ENCODE measurements at places on chromosomes 16 and 17.

- no peak for DNase-seq
These were observed 1.7 kb downstream of the SMARCE1 start for GRCh38 chr17:40645943-40646342.

DNA sequence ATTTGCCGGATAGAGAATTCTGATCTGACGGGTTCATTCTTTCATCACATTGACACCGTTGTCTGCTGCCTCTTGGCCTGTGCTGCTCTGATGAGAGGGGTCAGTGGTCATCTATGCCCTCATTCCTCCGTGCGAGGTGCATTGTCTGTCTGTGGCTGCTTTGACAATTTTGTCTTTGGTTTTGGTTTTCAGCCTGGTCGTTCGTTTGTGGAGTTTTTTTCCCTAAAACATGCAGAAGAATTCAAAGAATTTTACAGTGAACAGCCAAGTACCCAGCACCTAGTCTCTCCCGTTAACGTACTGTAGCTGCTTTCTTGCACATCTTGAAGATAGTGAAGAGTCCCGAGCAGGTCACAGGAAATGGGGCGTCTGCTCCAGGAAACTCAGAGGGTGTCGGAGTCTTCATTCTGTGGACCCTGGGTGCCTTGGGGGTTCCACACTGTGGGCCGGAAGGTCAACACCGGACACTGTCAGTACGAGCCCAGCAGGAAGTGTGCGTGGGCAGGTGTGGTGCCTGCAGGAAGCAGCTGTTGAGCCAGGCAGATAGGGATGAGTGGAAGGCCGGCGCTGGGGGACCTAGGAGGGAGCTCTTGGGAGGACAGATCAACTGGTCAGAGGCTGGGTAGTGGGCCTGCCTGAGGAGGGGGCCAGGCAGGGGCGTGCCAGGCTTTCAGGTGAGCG is 28.2 kb downstream of the CRAMP1 start:
- DNase-seq = no peak

- DNase-seq = no peak
These were observed 2.3 kb downstream of the HOXB4 start for GRCh38 chr17:48575673-48576478.

GRCh38 chr16:11320170-11320569 is 25.1 kb upstream of the RMI2 start:
- DNase-seq = no peak

- DNase-seq = no peak
These were observed 29.7 kb upstream of the KRT17 start for GRCh38 chr17:41653892-41654677.

GRCh38 chr17:7835814-7836595 is 2.0 kb downstream of the KDM6B start:
- peak; percentile 80 for DNase-seq

DNA sequence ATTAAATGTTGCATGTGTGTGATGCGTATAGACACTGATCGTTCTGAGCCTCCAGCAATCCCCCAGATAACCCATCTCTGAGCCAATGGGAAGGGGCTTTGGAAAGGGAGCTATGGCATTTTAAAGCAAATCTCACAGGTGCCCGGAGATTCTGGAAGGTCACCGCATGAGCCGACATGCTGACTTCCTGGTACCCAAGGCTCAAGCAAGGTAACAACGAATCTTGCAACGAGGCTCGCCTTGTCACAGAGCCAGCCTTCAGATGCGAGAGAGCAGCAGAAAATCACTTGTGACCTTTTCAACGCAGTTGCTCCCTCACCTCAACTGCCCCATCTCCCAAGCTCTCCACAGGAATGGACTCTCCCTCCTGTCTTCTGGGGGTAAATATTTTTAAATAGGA is 154.8 kb upstream of the CDH5 start:
- no peak for DNase-seq

- DNase-seq = no peak
These were observed 25.7 kb downstream of the CHD9 start for GRCh38 chr16:53080345-53081031.

- DNase-seq = peak; percentile 67
These were observed 25.2 kb downstream of the TK2 start for GRCh38 chr16:66524601-66525164.
